ENCODE measurements at places on chromosomes 2 and 18. TPM values are rescaled to one million over a fixed set of nuclear protein-coding genes. Genes with fewer than 3 reads are reported as not detected.

Gene CCDC150
- total RNA-seq: 19.7 TPM

Gene CRYGC
- total RNA-seq: not detected

Gene FAM237A
- total RNA-seq: not detected

Gene RAD51AP2
- not detected for total RNA-seq

Gene CROCC2
- 0.41 TPM for total RNA-seq

Gene TMEFF2
- 4.7 TPM for total RNA-seq

Gene C2orf69
- total RNA-seq: 22.2 TPM

Gene TUBB8B
- not detected for total RNA-seq

Gene INHA
- 0.18 TPM for total RNA-seq

Gene IL36B
- not detected for total RNA-seq

Gene ALPG
- total RNA-seq: not detected

Gene FOXI3
- total RNA-seq: not detected

GRCh38 chr2:210544831-210545230 is 11.6 kb upstream of the CPS1 start:
- no peak for DNase-seq

GRCh38 chr2:32714521-32714920 is 86.7 kb downstream of the TTC27 start:
- no peak for DNase-seq

DNA sequence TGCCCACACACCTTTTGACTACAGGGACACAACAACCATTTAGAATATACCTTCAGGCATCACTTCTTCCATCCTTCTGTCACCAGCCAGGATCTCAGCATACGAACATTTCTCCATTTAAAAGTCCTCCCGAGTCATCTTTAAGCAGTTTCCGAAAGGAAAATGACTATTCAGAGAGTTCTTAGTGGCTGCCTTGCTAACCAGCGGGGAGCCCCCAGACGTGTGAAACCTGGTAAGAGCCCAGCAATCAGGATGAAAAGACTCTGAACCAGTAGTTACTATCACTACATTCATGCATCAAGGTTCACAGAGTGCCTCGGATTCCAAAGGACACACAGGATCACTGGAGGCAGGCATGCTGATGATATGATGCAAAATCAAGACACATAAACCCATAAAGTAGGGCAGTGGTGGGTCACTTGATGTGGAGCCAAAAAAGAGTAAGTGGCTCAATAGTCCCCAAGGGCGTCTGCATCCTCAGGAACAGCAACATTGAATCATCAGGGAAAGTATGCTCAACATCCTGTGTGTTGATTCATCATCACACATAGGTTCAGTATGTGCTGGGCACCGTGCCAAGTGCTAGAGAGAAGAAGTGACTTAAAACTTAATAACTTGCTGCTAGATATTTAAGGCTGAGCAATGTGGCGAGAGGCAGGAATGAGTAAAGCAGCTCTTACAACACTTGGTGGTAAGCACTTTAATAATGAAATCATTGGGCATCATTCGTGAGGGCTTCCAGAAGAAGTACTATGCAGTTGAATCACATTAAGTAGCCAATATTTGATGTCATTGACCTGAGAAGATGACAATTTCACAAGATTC is 4.4 kb downstream of the CCL20 start:
- DNase-seq: peak; percentile 100

GRCh38 chr2:120531365-120531764 is 185.4 kb downstream of the INHBB start:
- DNase-seq: peak; percentile 53

GRCh38 chr18:36181441-36181840 is 5.9 kb upstream of the MOCOS start:
- DNase-seq: no peak

DNA sequence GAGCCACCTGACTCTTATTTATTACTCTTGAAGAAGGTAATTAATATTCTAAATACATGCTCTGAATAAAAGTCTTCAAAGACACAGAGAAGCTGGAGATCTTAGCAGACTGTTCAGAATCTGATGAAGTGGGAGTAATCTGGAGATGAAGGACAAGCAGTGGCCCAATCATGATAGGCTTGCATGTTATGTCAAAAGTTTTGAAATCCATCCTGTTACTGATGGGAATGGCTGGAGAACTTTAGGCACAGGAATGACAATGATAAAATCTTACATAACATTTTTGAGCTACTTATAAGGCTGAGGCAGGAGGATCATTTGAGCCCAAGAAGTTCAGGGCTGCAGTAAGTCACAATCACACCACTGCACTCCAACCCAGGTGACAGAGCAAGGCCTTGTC is 2.4 kb upstream of the RIF1 start:
- DNase-seq: no peak

GRCh38 chr2:230893841-230894781 is 29.4 kb downstream of the ITM2C start:
- DNase-seq: no peak

DNA sequence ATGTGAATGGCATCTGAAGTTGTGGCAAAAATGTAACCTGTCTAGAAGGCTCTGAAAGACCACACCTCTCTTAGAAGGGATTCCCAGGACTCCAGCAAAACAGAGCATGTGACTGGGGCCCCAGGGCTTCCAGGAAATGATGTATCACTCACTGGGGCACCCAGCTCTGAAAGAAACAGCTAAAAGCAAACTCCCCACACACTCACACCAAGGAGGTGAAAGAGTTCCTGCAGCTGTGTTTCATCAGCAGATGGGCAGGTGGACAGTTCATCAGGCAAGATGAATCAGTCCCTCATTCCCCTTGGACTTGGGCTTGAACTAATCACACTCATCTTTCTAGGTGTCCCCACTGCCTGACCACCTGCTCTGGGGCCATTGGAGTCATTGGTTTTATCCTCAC is 76.2 kb downstream of the CCBE1 start:
- DNase-seq: peak; percentile 43

- no peak for DNase-seq
Observed at GRCh38 chr2:216914491-216914890, 54.6 kb upstream of the TNP1 start.

- DNase-seq: no peak
Observed at GRCh38 chr2:135817951-135818350, 19.0 kb downstream of the LCT start.

GRCh38 chr18:6979954-6980353 is 137.6 kb downstream of the LAMA1 start:
- no peak for DNase-seq

DNA sequence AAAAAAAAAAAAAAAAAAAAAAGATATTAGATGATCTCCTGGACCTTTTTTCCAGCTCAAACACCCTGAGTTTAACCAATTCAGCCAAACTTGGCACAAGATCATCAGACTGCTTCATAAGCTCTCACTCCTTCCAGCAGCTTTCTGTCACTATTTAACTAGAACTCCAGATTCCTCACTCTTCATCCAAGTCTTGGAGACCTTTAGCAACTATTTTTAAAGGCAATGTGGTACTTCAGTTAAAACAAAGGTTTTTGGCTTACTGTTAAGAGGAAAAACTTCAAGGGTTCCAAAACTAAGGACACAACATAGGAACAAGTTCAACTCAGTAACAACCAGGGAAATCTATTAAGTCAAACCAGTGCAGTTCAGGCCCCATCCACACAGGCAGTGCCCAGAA is 23.2 kb downstream of the LAMA1 start:
- no peak for DNase-seq

- peak; percentile 80 for DNase-seq
Observed at GRCh38 chr2:10448576-10449485, 704 bp upstream of the ODC1 start.

DNA sequence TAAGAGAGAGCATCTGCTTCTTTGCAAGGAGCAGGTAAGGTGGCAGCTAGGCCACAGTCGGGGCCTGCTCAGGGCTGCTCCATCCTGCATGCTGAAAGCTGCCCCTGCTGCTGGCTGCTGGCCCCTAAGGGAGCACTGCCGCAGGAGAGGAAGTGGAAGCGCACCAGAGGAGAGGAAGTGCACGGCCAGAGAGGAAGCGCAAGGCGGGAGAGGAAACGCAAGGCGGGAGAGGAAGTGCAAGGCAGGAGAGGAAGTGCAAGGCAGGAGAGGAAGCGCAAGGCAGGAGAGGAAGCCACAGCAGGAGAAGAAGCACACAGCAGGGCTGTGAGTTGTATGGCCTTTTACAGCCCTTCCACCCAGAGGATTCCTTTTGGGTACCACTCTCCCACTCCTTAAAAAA is 539.0 kb upstream of the TNP1 start:
- no peak for DNase-seq

GRCh38 chr2:62270728-62271127 is 74.8 kb downstream of the B3GNT2 start:
- DNase-seq: peak; percentile 50

DNA sequence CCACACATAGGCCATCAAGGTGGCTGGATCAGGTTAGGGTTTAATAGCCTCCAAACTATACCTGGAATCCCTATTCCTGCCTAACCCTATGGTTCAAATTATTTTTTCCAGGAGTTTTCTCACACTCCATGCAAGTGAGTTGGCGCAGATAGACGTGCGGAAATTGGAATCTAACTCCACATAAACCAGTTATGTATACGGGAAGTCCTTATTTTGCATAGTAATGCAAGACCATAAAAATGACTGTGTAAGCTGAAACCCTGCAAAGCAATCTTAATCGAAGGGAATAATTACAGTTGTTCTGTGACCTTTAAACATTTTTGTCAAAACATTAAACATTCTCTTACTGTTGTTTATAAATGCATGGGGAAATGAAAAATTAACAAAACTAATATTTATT is 200.1 kb upstream of the SIX2 start:
- no peak for DNase-seq

DNA sequence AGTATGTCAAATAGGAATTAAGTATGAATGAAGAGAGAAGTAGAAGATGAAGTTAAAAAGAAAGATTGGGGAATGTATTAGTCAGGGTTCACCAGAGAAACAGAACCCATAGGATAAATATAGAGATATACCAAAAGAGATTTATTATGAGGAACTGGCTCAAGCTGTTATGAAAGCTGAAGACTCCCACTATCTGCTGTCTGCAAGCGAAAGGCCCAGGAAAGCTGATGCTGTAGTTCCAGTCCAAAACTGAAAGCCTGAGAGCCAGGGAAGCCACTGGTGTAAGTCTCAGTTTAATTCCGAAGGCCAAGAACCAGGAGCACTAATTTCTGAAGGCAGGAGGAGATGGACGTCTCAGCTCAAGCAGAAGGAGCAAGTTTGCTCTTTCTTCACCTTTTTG is 200.9 kb upstream of the FN1 start:
- no peak for DNase-seq

DNA sequence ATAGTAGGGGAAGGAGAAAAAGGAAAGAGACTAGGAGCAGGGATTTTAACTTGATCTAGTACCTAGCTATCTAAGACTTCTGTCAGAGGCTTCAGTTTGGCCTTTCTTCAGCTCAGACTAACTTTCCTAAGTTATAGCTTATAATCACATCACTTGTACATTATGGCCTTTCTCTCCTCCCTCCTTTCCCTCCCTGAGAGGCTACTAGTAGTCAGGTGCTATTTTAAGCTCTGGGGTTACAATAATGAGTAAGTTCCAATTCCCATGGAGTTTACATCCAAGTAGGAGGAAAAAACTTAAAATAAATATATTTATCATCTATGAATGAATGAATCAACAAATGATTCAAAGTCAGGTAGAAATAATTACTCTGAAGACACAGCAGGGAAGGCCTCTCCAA is 90.8 kb upstream of the CDKL4 start:
- no peak for DNase-seq

DNA sequence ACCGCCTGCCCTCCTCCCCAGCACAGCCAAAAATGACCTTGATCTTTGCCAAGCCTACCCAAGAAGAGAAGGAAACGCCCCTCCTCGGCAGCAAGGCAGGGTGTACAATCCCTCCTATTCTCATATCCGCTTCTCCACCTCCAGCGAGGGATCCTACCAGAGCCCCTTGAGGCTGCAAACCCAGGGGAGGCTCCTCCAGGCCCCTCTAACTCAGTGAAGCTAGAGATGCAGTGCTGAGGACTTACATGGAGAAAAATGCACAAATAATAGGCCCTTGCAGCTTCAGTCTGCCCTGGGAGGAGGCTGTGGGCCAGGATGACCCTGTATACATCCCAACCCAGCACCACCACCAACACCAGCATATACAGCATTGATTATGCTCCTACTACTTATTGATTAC is 46.9 kb upstream of the POMC start:
- DNase-seq: no peak

DNA sequence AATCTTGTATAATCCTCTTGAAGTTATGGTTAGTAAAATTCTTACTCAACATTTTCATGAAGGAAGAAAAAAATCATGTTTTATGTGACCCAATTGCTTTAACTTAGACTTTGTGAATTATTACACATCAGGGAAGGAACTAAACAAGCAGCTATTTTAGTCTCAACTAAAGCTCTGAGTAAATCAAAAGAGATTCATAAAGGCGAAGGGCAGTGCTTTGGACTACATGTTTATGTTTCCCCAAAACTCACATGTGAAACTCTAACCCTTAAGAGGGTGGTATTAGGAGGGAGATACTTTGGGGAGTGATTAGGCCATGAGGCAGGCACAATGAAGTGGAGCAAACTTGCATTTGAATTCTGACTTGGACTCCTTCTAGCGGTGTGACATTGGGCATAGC is 283.7 kb upstream of the POU3F3 start:
- no peak for DNase-seq

GRCh38 chr2:236934166-236934565 is 151.5 kb upstream of the COPS8 start:
- no peak for DNase-seq

GRCh38 chr2:50957896-50958295 is 74.0 kb downstream of the NRXN1 start:
- DNase-seq: peak; percentile 81

DNA sequence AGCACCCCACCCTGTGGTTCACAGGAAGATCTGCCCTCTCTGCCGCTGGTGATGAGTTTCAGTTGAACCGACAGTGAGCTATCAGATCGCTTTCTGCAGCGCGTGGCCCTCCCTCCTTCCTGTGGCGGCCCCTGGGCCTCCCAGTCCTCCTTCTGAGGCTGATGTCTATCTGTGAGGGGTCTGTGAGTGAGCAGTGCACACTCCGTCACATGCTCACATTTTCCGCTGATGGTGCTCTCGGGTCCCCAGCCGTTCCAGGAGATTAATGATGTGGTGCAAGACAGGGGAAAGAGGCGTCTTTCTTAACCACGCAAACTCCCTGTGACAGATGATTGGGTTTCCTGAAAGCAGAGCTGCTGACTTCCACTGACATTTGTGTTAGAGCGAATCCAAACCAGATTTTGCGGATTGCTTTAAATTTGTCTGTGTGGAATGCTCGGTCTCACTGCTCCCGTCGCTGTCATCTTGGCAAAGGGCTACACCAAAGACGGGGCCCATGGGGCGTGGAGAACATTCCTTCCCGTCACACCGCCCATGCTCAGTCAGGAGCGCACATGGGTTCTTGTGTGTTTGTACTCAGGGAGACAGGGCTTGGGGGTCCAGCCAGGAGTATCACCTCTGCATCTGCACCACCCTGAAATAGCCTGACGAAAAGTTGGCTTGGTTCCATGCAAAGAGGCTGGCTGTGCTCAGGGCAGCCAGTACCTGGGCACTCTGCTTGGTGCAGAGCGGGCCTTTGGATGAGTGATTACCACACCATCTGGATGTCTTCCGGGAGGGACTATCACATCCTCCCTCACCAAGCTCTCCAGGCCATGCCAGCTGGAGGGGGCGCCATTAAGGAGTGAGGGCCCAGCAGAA is 154.7 kb upstream of the HS6ST1 start:
- peak; percentile 38 for DNase-seq

Measured in fibroblast of the aortic adventitia (primary cell).